ENCODE measurements at places on chromosomes 5 and 9. TPM values are rescaled to one million over a fixed set of nuclear protein-coding genes. Genes with fewer than 3 reads are reported as not detected.

GRCh38 chr5:9437741-9438240, 108.1 kb downstream of the SEMA5A start:
- DNase-seq: peak; percentile 86
- H3K4me3 ChIP-seq: no peak overlapping the region

DNA sequence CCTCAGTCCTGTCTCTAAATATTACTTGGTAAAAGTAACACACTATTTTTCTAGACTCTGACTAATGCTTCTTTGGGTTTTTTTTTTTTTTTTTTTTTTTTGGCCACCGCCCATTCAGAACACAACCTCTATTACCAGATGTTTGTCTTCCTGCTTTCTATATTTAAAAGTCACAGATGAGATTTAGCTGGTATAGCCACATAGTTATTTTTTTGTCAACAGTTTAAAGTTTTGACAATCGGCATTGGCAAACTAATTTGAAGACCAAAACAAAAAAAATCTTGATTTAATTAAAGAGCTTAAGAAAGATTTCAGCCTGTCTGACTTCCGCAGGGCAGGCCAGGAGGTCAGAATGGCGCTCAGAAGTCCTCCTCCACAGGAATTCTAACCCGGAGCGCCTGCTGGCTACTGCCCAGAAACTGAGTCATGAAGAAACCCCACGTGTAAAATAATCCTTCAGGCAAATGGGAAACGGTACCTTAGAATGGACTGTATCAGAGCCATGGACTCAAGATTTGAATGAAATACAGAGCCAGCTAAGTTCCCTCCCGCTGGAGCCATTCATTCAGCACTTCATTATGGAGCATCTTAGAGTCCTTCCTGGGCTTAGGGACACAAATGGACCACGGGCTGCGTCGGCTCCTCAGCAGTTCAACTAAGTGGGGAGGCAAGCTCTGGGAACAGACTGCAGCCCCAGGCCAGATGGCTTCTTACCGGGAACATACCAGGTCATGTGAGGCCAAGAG, 55.6 kb downstream of the PTPDC1 start:
- DNase-seq: peak; percentile 96
- peaks cover 24% of the 10 kb centered on the region for H3K4me1 ChIP-seq
- H3K27ac ChIP-seq: peak overlapping the region; percentile 93
- H3K4me3 ChIP-seq: no peak overlapping the region
- no peaks in the 10 kb centered on the region for H3K36me3 ChIP-seq
- H3K27me3 ChIP-seq: no peaks in the 10 kb centered on the region

- H3K4me1 ChIP-seq: peaks cover 14% of the 10 kb centered on the region
- no peak for DNase-seq
- no peak overlapping the region for H3K4me3 ChIP-seq
- no peaks in the 10 kb centered on the region for H3K36me3 ChIP-seq
- H3K27ac ChIP-seq: no peak overlapping the region
These were observed 74.7 kb upstream of the COL5A1 start for GRCh38 chr9:134566936-134567335.

DNA sequence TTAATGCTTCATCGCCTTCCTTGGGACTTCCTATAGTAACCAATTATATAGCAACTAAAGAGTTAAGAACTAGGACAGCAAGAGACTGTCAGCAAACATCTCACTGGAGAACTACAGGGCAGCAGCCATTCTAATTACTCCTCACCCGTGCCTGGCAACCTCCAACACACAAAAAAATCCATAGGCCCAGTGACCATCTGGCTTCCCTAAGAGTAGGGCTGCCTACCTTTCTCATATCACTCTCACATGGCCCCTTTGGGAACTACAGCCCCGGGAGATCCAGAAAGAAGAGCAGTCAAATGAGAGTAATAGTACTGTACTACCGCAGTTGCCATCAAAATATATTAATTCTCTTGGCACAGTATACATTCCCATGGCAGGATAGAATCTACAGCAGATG, 5.7 kb downstream of the DCAF10 start:
- no peaks in the 10 kb centered on the region for H3K27me3 ChIP-seq
- no peak overlapping the region for H3K27ac ChIP-seq
- peaks cover 4% of the 10 kb centered on the region for H3K4me1 ChIP-seq
- H3K4me3 ChIP-seq: no peak overlapping the region
- DNase-seq: no peak

GPSM1 gene
- total RNA-seq: 28.7 TPM

DNA sequence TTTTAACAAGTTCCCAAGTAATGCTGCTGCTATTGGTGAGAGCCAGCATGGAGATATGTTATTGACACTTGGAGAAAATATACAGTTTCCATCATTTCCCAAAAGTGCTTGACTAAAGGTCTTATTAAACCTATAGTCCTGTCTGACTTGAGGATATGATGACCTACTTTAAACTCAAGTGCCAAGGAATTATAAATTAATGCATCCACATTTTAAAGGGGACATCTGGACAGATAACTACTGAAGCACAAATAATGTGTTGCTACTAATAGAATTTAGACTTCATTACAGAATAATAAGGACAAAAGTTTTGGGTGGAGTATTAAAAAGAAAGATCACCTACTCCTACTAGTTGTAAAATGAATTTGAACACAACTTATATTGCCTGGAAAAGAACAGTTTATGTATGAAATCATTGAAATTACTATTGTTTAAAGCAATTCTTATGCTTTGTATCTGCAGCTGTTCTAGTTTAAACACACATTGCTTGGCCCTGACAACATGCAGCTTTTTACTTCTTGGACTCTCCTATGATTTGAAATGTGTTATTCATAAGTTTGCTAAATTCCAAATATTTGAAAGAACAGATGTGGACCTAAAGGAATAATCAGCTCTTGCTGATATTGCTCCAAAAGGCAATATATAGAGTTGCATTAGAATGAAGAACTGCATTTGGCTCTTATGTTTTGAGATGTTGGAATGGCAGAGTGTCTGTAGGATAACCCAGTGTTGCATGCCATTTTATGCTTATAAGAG, 73.4 kb downstream of the SGCD start:
- H3K4me3 ChIP-seq: no peak overlapping the region
- peaks cover 2% of the 10 kb centered on the region for H3K36me3 ChIP-seq
- H3K27ac ChIP-seq: peak overlapping the region; percentile 63
- peak; percentile 43 for DNase-seq

GRCh38 chr5:9953691-9954090, 296.0 kb downstream of the ATPSCKMT start:
- no peaks in the 10 kb centered on the region for H3K36me3 ChIP-seq
- no peak for DNase-seq
- H3K27me3 ChIP-seq: peaks cover 18% of the 10 kb centered on the region
- H3K4me3 ChIP-seq: no peak overlapping the region
- no peak overlapping the region for H3K27ac ChIP-seq

GRCh38 chr5:96933764-96934707, 1.8 kb upstream of the LNPEP start:
- no peaks in the 10 kb centered on the region for H3K36me3 ChIP-seq
- no peaks in the 10 kb centered on the region for H3K27me3 ChIP-seq
- peak overlapping the region; percentile 92 for H3K27ac ChIP-seq

GRCh38 chr9:137965177-137965795, 87.7 kb downstream of the CACNA1B start:
- no peak for DNase-seq
- H3K36me3 ChIP-seq: no peaks in the 10 kb centered on the region

GRCh38 chr5:95530416-95530815, 24.4 kb downstream of the SKIC3 start:
- H3K4me1 ChIP-seq: no peaks in the 10 kb centered on the region
- peak; percentile 95 for DNase-seq
- H3K4me3 ChIP-seq: no peak overlapping the region
- peaks cover 12% of the 10 kb centered on the region for H3K36me3 ChIP-seq

- H3K4me1 ChIP-seq: peaks cover 7% of the 10 kb centered on the region
- peak overlapping the region; percentile 66 for H3K4me3 ChIP-seq
- peak overlapping the region; percentile 89 for H3K27ac ChIP-seq
- no peaks in the 10 kb centered on the region for H3K36me3 ChIP-seq
- peak; percentile 67 for DNase-seq
- no peaks in the 10 kb centered on the region for H3K27me3 ChIP-seq
These were observed 1.5 kb downstream of the MPDZ start for GRCh38 chr9:13278023-13278367.

Measured in IMR-90 (cell line).